ENCODE measurements at places on chromosomes 5 and 9.
A peak's percentile ranks its signal among the peaks of the same experiment; 100 is the strongest.

DNA sequence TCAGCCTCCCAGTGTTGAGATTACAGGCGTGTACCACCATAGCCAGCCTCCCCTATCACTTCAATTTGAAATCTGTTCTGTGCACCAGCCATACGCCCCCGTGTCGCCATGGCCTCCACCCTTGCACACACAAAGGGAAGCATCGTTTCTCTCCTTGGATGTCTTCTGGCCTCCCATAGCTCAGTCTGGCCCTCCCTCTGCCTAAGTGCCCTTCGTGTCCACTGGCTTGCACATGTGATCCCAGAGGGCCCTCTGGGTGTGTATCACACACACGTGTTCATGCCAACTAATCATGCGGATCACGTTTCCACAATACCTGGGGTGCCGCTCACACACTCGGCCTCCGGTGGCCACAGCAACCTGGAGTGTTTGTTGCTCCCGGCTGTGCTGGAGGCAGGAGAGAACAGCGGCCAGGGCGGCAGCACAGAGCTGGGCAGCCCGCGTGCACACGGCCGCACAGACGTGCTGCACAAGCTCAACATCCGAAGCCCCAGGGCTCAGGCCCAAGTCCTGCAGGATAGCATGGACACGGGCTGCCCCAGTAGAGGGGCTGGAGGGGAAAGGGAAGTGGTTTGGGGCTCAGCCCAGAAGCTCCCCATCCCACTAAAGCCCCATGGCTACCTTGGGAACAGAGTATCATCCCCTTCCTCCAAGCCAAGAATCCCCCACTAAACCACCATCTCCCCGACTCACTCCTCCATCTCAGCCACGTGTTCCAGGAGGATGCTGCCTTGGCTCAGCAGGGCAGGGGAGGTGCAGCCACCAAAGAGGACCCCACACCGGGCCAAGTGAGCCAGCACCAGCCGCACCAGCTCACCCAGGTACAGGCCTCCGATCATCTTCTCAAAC lies 10.9 kb downstream of the HK3 start:
- no peak for DNase-seq

GRCh38 chr5:9922719-9923118 lies 292.6 kb upstream of the TAS2R1 start:
- no peak for DNase-seq

GRCh38 chr5:74624931-74625505 lies 15.5 kb downstream of the ENC1 start:
- DNase-seq: no peak

- DNase-seq: no peak
Observed at GRCh38 chr5:110916381-110917049, 155.0 kb upstream of the TSLP start.

DNA sequence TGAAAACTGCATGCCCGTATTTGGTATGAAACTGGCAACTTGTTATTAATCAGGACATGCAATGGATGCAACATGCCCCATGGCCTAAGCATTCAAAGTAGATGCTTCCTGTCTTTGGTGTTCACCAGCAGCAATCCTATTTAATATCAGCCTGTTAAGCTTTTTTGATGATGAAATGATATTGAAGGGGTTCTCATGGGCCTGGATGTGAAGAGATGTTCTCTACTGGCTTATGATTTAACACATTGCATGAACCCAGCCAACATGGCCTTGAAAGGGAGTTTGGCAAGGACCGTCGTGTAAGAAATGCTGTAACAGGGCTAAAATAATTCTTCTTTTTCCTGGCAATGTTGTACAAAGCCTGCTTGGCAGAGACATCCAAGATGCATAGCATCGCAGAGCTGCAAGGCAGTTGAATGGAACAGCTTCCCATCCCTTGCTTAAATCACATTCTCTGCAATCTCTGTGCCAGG lies 111.2 kb downstream of the SMARCA2 start:
- no peak for DNase-seq

- no peak for DNase-seq
Observed at GRCh38 chr5:165149431-165149830, 1644.0 kb downstream of the MAT2B start.

DNA sequence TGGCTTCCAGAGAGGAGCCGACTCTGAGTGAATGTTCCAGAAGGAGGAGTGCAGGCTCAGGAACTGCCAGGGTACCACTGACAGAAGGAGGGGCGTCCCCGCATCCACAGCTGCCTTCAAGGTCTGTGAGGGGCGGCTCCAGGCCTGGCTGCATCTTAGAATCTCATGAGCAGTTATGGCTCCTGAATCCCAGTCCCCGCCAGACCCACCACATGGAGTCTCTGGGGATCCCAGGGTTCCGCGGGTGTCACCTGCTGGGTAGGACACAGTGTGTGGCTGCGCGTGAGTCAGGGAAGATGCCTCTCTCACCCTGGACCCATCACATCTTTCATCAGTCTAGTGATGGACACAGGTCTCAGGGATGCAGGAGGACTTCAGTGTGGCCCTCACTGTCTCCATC lies 79.2 kb downstream of the COL5A1 start:
- DNase-seq: no peak

GRCh38 chr9:93035106-93035660 lies 23.3 kb upstream of the SUSD3 start:
- no peak for DNase-seq

DNA sequence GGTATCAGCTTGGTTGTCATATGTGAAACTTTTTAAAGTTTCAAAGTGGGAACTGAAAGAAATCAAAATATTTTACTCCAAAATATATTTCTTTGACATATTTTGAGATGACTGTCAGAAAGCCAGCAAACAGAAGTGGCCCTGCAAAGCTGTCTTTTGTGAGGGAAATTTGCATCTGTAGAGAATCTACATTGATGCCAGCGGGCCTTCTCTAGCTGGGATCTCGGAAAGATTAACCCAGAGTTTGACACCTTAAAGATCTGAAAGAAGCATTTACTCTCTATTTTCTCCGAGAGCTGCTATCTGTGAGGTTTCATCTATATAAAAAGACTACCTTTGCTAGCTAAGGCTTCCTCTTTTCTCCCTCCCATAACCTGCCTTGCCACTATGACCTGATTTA lies 303.6 kb downstream of the FBXL17 start:
- DNase-seq: no peak

- DNase-seq: no peak
Observed at GRCh38 chr9:132742821-132743311, 72.6 kb downstream of the GTF3C4 start.

DNA sequence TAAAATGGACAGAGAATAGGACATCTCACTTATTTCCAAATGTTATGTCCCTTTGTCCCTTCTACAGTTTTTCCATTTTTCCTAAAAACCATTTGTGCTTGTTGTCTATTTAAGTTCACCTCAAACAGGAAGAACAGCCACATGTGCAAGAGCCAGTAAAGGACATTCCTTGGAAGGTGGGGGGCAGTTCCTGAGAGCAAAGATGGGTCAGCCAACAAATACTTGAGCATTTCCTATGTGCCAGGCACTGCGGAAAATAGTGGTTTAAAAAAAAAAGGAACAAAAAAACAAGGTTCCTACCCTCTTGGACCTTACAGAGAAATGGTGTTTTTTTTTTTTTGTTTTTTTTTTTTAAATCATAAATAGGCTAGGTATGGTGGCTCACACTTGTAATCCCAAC lies 26.8 kb downstream of the ANP32B start:
- no peak for DNase-seq

DNA sequence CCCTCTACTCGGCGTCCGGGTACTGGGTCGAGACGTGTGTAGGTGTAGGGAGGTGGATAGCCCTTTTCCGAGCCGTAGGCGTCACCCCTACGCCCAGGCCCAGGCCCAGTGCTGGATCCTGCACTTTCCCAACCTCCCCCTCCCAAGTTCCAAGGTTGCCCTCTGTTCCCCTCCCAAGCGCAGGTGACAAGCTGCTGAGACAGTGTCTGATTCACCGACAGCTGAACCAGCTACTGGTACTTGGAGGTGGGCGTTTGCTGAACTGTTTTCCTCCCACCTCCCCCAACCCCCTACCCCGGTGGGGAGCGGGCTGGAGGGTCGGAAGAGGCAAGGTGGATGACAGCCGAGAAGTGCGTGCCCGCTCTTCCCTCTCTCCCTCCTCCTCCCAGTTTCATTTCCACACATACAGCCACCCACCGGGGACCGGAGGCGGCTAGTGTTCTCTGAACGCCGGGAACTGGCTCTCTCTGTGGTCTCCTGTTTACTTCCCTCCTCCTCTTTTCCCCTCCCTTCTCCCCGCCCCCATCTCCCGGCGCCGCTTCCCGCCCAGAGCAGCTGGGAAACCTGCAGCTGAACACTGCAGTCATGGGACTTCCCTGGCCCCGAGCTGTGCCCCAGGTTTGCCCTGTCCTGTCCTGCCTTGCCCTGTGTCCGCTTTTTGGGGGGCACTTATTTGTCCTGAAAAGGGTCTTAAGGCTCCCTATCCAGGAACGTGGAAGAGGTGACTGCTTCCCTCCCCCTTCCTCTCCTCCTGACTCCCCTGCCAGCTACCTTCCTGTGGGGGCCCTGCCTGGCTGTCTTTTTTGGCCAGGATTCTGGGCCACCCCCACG lies 6.2 kb upstream of the KLF9 start:
- peak; percentile 60 for DNase-seq

DNA sequence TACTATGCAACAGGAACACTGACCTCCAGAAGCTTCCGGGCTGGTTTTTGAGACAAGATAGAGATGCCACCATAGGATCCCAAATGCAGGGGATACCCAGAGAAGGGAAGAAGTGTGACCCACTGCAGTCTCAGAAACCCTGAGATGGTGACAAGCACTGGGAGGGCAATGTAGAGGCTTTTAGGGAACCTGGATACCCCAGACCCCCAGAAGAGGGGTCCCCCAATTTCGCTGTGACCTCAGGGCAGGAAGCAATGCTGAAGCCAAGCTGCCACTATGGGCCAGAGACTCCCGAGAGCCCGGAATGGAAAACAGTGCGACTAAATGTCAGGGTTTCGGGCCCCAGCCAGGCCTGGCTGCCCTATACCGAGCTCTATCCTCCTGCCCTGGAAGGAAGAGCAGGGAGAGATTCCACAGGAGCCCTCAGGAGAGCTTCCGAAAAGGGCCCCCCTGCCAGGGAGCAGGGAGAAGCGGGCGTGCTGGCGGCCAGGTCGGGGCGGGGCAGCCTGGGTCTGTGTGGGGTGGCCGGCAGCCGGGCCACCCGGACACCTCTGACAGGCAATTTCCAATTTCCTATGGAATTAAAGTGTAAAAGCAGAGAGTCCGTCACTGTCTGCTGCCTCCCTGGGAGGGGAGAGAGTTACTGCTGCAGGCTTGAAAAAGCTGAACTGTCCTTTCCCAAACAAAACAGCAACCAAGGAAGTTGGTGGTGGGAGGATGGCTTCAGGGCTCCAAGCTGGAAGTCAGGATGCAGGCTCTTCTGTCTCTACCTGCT lies 154.2 kb downstream of the FGF18 start:
- no peak for DNase-seq

- no peak for DNase-seq
Observed at GRCh38 chr9:14608540-14608939, 84.7 kb downstream of the ZDHHC21 start.

GRCh38 chr5:54442271-54442670 lies 13.2 kb upstream of the HSPB3 start:
- DNase-seq: no peak

GRCh38 chr9:94056442-94056974 lies 27.8 kb upstream of the PTPDC1 start:
- no peak for DNase-seq

DNA sequence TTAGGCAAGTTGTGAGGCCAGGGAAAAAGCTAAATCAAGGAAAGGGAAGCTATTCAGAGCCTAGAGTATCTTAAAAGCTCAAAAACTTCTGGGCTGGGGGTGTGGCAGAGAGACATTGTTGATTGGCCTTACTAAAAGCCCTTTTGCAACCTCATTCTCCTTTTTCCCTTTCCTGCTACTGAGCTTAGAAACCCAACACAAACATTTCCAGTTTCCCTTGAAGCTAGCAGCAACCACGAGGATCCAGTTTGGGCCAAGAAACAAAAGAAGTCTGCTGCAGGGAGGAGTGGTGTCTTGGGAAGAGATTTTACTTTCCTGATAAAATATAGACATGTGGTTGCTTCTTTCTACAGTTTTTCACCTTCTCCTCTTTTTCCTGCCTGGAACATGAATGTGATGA lies 135.5 kb upstream of the KLF9 start:
- no peak for DNase-seq
